ENCODE measurements at places on chromosomes 5 and 9.

- no peak for DNase-seq
These were observed 226.4 kb upstream of the DAP start for GRCh38 chr5:10987276-10987924.

- DNase-seq, result no peak
These were observed 37.8 kb upstream of the SUSD1 start for GRCh38 chr9:112212926-112213325.

- no peak for DNase-seq
These were observed 40.6 kb downstream of the ZNF883 start for GRCh38 chr9:112971415-112971814.

DNA sequence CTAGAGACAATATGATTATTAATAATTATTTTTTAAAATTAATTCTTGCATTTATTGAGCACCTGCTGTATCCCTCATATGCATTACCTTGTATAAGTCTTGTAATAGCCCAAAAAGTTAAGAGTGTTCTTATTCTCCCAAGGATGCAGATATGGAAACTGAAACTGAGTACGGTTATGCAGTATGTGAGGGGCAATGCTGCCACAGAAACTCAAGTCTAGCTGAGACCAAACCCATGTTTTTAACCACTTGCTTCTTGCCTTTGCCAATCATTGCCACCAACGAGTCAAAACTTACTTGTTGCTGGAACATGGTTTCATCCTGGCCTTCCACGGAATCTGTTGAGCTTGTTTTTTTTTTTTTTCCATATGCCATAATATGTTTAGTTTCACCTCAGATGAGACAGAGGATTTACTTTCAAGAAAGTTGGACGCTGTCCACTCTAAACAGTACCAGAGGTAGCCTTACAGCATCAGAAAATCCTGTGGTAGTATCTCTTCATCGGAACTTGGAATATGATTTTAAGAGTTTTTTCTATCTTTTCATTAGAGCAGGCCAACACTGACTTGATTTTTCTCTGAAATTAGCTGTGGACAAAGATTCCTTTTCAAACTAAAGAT lies 27.9 kb downstream of the DOCK8 start:
- DNase-seq, result no peak

DNA sequence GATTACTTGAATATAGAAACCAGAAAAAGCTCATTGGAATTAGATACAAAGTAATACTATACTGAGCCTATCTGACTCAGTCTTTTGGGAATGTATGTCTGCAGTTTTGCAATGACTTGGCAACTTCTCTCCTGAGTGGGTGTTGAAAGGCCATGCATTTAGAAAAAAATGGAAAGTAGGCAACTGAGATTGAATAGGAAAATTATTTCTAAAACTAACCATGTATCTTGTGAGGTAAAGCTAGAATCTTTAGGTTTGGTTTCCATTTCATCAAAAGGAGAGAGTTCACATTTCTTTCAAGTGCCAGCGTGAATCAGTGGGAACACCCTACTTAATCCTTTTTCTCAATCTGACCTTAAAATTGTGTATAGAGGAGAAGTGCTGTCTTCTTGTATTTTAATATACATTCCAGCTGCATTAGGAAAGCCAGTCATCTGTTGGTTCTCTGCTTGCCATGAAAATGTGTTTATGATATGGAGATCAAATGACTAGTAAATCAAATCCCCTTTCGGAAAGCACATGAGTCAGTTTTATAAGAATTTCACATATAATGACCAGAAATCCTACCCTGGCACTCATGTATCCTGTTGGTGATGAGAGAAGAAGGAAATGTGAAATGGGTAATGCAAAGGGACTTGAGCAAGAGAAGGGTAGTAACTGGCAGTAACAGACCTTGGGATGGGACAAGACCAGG lies 30.4 kb downstream of the NFX1 start:
- DNase-seq, result no peak

GRCh38 chr5:96257904-96258303 lies 175.1 kb downstream of the PCSK1 start:
- DNase-seq, result no peak

DNA sequence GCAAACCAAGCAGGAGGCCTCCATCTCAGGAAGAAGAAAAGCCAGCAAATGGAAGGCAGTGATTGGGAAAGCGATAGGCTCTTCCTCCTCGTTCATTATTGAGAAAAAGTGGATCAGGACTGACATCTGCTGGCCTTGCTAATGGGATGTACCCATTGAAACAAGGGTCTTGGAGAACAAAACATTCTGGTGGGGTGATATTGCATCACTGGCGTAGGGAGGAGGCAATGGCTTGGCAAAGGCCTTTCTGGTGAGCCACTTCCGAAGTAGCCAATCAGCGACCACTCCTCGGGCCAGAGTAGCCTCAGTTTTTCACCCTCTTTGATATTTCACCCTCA lies 86.7 kb upstream of the NFIB start:
- no peak for DNase-seq

DNA sequence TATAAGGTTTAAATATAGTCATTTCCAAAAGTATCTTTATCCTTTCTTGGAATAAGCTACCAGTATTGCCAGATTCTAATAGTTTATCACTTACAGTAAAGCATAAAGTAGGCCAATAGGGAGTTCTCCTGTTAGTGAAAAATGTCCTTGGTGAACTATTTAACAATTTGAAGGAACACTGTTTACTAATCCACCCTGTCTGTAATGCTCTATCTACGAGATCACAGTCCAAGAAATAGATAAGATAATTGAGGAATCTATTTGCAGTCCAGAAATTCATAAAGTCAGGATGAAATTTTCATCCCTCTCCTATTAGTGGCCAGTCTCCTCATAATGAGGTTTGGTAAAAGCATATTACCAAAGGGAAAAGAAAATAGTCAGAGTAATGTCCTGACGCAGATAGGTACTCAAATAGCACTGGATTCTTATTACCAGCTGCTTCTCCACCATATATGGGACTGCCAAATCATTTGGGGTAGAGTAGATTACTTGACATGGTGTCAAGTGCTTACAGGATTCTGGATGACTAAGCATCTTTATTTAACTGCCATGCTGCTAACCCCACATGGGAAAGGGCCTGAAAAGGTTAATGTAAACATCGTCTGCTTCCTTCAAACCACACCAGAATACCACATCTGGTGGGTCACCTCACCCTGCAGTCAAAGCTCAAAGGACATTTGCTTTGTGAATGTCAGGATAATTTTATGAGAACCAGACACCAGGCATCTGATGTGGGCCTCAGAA lies 808.1 kb downstream of the EFNA5 start:
- no peak for DNase-seq

DNA sequence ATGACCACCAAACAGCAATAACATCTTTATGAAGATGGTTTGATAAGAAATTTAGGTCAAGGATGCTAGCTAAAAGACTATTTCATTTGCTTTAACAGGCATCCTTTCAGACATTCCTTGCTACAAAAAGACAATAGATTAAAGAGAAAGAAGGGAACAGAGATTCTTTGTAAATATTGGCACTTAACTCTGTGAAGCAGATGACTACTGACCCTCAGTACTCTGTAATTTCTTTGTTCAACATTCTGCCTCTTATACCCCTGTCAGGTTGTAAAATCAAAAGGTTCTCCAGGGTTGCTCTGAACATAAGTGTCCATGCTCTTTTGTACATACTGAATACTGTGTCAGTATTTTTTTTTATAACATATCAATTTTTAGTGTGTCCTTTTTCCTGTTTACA lies 610.6 kb upstream of the GRAMD2B start:
- DNase-seq, result no peak

- DNase-seq, result no peak
These were observed 7.8 kb downstream of the PLEKHG4B start for GRCh38 chr5:99815-100214.

- DNase-seq, result no peak
These were observed 617.4 kb downstream of the SLCO4C1 start for GRCh38 chr5:101678481-101679193.

DNA sequence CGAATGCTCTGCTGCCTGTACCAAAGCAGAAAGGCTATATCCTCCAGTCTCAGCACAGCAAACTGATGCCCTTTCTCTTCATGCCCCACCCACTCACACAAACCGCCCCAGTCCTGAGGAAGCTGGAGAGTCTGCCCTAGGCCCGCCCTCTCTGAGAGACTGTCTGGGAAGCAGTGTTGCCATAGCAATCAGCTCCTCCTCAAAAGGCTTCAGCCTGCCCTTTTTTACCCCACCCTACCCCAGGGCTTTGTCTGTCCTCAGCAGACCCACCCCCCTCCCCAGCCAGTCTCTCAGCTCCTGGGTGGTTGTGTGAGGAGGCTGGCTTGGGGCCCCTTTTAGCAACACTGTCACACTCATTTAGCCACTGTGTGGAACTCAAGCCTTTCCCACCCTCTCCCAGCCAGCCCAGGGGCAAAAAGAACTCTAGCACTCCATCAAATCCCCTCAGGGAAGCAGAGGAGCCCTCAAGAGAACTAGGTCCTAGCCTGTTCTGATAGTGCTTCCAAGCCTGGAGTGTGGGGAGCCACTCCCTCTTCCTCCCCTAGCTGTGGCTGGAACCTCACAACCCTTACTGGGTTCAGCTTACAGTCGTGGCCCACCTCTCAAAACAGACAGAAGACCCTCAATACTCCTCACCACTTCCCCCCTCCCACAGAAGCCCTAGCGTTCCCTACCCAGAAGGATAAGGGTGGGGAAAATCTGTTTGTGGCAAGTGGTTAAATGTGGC lies 1.4 kb downstream of the ATOSB start:
- peak; percentile 62 for DNase-seq

DNA sequence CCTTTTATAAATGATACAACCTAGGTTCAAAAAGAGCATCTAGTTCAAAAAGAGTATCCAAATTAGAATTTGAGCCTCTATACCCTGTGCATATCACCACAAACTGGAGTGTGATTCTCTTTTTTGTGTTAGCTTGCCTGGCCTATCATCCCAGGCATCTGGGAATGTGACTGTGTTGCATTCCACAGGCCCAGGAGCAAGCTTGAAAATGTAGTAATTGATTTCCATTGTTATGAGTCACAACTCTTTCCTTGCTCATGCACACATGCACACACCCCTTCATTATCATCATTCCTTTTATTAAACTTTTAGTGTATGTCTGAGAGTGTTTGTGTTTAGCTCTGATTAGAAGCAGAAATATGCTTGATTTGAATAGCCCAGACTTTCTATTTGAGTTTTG lies 75.2 kb downstream of the FCHO2 start:
- no peak for DNase-seq

DNA sequence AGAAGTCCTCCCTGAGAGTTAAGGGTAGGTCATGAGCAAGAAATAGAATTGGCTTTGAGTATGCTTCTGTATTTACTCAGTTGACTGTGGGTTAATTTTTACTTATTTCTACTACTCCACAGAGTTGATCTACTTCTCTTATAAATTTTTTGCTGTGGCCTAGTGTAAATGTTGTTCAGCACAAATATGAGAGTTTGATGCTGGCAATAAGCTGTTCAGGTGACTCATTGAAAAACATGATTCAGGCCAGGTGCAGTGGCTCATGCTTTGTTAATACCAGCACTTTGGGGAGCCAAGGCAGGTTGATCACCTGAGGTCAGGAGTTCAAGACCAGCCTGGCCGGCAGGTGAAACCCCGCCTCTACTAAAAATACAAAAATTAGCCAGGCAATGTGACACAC lies 4.5 kb upstream of the CDK7 start:
- DNase-seq, result no peak

DNA sequence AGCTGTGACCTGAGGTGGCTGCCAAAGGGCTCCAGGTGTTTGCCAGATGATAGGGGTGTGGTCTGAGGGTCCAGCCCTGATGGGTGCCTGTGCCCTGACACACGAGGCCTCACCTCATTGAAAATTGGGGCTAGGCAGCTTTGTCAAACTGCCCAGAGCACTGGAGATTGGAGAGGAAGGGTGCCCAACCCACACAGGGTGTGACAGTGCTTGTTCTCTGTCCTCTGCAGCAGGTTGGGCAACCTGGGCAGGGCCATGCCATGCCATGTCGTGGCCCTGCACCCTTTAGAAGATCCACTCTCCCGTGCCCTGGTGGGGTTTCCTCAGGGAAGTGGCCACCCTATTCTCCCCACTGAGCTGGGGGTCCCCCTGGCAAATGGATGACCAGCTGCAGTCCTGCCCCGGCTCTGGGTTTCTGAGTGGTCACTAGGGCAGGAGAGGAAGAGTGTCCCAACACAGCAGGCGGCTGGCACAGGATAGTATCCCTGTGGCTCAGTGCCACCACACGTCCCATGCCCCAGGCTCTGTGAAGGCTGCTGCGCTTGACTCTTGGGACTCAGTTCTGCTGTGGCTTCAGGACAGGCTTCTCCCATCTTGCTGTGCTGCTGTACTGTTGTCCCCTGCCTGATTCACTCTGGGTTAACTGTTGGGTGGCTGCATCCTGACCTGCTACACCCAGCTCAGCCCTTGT lies 100.8 kb upstream of the PITX1 start:
- no peak for DNase-seq

DNA sequence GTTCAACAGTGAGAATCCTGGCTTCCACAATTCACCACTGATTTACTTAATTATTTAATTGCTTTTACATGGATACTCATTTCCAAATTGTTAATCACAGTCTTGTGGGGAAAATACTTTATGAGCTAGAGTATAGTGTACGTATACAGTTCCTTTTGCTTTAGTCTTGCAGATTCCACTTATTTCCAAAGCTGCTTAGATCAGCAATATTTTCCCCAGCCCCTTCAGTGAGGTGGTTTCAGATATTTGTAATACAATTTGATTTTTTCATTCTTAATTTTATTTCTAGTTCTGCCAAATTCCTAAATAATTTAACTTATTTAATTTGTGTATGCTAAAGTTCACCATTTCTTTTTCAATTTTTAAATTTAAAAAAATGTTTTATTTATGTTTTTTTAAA lies 40.3 kb upstream of the GABRA6 start:
- no peak for DNase-seq

GRCh38 chr9:115396071-115396529 lies 278.1 kb upstream of the TNC start:
- DNase-seq, result no peak

DNA sequence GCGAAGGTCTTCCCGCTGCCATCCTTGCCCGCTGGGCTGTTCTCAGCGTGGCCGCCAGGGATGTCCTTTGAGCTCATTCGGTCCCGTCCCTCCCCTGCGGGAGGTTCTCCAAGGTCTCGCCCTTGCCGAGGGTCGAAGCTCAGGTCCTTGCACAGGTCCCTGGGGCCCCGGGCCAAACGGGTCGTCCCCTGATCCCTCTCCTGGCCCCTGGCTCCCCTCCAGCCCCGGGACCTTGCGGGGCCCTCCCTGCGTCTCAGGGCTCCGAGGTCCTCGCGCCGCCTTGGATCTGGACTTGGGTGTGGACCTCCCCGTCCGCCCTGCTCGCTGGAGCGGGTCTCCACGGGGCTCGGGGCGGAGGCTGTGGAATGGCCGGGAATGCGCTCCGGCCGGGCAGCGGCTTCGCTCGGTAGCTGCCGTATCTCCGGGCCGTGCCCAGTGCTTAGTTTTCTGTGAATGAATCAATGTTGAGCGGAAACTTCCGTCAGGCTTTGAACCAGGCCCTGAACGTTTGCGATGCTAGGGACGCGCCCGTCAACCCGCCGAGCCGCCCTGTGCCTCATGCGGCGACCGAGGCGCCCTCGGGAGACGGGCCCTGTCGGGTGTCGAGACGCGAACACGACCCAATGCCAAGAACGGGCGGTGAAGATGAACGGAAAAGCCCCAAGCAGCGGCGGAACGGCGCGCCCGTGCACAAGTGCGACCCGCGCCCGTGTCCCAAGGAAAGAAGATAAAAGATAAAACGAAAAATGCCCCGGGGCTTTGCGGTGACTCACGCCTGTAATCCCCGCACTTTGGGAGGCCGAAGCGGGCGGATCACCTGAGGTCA lies 780 bp downstream of the RNU6ATAC start:
- DNase-seq, result peak; percentile 60

GRCh38 chr5:168165221-168165914 lies 126.1 kb upstream of the WWC1 start:
- DNase-seq, result no peak
